ENCODE measurements at places on chromosomes 5 and 9.

- DNase-seq = no peak
These were observed 3.6 kb downstream of the AK1 start for GRCh38 chr9:127873886-127874285.

- DNase-seq = peak; percentile 47
These were observed 49.2 kb downstream of the EBF1 start for GRCh38 chr5:159050316-159051143.

- DNase-seq = no peak
These were observed 28.4 kb downstream of the MTX3 start for GRCh38 chr5:79962575-79963222.

- no peak for DNase-seq
These were observed 70.1 kb upstream of the CCDC180 start for GRCh38 chr9:97237311-97237786.

DNA sequence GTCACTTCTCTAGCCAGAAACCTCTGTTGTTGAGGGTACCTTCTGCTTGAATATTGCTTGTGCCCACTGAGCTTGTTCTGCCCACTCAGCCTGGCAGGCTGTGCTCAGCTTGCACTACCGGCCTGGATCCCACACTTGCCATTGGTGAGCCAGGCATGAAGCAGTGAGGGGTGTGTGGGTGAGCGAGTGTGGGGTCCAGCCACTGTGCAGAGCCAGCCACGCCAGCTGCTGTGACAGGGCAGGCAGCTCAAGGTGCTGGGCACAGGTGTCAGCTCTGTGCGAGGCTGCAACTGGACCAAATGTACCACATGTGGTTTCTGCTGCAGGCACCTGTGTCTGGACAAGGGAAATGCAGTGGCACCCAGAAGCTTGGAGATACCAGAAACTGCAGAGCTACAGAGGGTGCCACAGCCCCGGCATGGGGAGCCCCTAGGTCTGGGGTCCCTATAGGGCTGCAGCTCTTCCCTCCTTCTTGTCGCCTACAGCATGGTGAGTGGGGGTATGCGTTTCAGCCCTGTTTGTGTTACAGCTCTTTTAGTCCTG is 305.1 kb upstream of the RIOK2 start:
- DNase-seq = no peak

DNA sequence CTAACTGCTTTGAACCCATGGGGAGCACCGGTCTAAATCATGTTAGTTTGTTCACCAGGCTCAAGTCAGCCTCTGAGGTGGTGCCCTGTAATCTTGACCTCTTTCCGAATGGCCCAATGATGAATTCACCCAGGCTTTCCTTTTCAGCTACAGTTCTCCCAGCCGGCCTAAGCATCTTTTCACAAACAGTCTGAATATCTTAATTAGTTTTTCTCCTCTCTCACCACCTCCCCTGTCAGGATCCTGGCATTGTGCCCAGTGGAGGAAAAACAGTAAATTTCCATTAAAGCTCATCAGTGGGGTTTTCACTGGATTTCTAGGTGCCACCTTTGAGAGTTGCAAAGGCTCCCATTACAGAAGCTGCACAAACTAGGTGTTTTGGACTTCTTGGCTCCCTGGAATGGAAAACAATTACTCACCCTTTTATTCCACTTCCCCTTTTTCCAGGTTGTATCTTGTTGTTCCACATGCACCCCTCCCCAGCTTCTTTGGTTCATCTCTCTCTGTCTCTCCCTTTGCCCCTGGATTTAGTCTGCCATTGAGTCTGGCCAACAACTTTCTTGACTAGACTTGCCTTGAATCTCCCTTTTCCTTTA is 69.4 kb upstream of the ADAMTSL1 start:
- no peak for DNase-seq

Data from NCI-H2107 (cell line).